ENCODE measurements at places on chromosomes 7 and 10.

DNA sequence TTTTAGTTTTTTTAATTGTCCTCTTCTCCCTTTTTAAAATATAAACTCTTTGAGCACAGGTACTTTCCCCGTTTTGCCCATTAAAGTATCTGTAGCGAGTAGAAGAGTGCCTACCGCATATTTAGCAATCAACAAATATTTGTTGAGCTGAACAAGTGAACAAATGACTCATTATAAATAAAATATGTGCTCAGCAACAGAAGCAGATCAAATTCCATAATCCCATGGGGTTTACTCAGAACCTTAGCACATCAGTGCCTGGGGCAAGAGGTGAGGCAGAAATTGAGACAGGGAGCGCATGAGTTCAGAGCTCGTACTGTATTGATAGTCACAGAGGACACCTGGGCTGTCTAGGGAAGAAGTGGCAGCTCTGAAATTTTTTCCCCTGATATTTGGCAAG is 161.0 kb downstream of the SEM1 start:
- DNase-seq = no peak

GRCh38 chr7:96174812-96175211 is 147.1 kb downstream of the SLC25A13 start:
- no peak for DNase-seq

- no peak for DNase-seq
These were observed 232.5 kb downstream of the CDK14 start for GRCh38 chr7:90828601-90829000.

DNA sequence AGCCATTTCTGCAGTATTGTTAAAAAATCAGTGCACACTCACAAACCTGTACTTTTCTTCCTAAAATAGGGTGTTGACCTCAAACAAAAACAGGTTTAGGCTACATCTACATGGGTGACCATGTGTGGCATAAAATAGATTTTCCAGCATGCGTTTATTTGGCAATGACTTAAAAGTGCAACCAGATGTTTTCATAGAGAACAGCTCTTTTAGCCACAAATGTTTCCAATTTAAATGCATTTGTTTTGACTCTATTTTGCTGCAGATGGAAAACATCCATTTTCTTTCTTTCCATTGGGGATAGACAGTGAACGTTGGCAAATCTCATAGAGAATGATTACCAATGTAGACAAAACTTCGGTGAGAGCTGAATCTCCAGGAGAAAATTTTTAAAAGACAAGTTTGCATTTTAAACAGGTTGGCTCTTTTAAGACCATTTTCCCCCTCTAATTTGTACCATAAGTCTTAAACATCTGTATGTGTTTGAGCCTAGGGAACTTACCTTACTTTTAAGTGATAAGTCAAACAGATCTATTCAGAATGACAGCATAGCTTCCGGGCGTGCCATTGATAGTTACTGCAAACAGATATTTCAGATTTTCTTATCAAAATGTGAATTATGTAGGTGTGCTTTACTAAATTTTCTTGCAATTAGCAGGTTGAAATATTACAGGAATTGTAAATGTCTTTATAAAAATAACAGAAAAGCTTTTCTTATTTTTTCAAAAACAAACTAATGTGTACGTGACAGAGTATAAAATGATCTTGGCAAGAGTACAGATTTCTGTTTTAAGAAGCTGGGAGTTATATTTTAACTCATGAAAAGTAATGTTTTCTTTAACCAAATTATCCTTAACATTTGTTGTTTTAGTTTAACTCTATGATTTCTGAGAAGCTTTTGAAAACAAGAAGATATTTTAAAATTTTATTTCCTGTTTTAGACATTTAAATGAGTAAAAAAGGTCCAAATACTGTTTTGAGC is 144.9 kb downstream of the HGF start:
- DNase-seq = no peak

GRCh38 chr7:54141576-54141975 is 400.6 kb upstream of the VSTM2A start:
- no peak for DNase-seq

- DNase-seq = no peak
These were observed 185.4 kb downstream of the KMT2E start for GRCh38 chr7:105199386-105199785.
